Activated naive CD4-positive, alpha-beta T cell treated with anti-CD3 and anti-CD28 coated beads for 36 hours (primary cell): ENCODE measurements at places on chromosomes 5 and 9. TPM values are rescaled to one million over a fixed set of nuclear protein-coding genes. Genes with fewer than 3 reads are reported as not detected.

DNA sequence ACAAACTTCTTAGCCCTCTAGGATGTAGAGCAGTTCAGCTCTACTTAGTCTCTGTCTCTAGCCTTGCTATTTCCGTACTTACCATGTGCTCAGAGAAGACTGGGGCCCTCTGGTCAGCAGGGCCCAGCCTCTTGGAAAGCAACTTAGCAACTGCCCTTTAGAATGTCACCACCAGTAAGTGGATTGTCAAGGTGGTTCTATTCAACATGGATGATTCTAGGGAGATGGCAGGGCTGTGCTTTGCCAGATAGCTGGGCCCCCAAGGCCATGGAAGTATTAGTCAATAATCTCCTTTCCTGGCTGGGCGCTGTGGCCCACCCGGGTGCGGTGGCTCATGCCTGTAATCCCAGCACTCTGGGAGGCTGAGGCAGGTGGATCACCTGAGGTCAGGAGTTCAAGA lies 177.6 kb upstream of the MVB12B start:
- no peaks in the 10 kb centered on the region for H3K36me3 ChIP-seq
- peaks cover 28% of the 10 kb centered on the region for H3K27me3 ChIP-seq
- no peak overlapping the region for H3K27ac ChIP-seq
- H3K4me3 ChIP-seq, result no peak overlapping the region
- no peak for DNase-seq
- peaks cover 9% of the 10 kb centered on the region for H3K4me1 ChIP-seq

DNA sequence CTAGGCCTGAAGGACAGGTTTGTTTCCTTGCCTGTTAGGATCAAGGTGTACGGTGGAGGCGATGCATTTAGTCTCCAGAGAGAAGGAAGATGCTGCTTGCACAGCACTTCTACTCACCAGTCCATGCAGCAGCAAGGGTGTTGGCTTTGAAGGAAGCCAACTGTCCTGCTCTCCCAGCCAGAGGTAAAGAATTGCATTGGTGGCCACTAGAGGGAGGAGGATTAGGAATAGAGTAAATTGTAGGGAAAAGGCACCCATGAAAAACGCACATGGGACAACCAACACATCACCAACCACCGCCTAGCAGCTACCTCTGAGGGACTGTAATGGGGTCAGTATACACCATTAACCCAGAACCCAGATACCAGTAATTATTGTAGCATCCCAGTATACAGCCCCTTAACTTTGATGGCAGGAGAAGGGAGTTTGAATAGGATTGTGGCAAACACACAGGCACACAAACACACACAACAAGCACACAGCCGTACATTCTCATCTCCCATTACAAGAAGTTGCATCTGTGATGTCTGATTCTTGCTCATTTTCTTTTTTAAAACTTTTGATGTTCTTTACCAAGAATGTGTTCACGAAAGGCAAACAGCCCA lies 267.7 kb downstream of the ADAMTS6 start:
- no peak overlapping the region for H3K27ac ChIP-seq
- no peak overlapping the region for H3K4me3 ChIP-seq
- no peaks in the 10 kb centered on the region for H3K36me3 ChIP-seq
- peaks cover 2% of the 10 kb centered on the region for H3K27me3 ChIP-seq
- DNase-seq, result no peak

DNA sequence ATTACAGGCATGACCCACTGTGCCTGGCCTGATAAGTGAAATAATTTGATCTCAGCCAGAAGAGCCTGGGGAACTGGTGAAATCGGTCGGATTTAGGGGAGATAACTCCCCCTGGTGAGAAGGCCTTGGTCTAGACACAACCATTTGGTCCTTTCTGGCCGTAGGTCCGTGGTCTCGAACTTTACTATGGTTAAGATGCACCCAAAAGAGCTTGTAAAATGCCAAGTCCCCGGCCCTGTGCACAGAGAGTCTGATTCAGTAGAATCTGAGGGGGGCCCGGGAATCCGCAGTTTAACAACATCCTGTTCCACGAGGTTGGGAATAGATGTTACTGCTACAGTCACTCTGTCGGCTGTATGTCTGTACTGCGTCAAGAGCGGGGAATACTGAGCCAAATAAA lies 140.7 kb downstream of the C9orf50 start:
- DNase-seq, result no peak
- H3K27ac ChIP-seq, result no peak overlapping the region
- no peak overlapping the region for H3K4me3 ChIP-seq

- no peaks in the 10 kb centered on the region for H3K27me3 ChIP-seq
- peaks cover 9% of the 10 kb centered on the region for H3K4me1 ChIP-seq
- no peaks in the 10 kb centered on the region for H3K36me3 ChIP-seq
- no peak overlapping the region for H3K27ac ChIP-seq
- DNase-seq, result no peak
Measured at GRCh38 chr5:14937254-14937653, 65.7 kb upstream of the ANKH start.

DNA sequence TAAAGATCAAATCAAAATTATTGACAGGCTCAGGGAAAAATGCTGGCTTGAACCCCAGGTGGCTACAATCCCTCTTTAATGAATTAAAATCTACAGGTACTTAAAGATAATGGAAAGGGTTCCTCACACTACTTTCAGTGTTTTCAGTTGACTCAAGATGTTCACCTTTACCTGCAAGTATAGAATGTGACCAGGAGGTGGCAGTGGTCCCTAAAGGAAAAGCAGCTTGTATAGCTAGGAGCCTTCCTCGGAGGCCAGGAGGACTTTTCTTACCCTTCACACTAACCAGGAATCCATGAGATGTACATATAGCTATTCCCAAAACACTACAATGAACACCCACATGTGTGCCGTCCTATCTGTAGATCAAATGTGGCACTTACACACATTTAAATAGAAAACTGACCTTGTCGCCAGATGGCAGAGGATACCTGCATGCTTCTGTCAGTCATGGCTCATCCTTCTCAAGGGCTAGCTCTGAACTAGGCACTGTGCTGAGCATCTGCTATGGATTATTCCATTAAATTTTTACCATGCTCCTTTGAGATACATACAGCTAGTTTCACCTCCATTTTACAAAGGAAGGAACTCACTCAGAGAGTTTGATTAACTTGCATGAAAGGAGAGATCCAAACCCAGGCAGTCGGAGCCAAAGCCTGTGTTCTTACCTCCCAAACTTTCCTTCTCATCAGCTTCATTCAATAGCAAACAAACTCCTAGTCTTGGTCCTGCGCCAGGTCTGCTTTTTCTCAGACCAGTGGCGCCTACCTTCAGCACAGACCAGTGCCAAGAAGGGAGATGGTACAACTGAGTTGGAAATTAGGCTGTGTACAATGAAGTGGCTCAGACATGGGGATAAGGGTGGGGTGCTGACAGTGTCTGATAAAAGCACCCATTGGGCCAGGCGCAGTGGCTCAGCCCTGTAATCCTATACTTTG lies 24.5 kb downstream of the C9orf152 start:
- H3K4me1 ChIP-seq, result no peaks in the 10 kb centered on the region
- no peak overlapping the region for H3K27ac ChIP-seq
- peak; percentile 82 for DNase-seq

DNA sequence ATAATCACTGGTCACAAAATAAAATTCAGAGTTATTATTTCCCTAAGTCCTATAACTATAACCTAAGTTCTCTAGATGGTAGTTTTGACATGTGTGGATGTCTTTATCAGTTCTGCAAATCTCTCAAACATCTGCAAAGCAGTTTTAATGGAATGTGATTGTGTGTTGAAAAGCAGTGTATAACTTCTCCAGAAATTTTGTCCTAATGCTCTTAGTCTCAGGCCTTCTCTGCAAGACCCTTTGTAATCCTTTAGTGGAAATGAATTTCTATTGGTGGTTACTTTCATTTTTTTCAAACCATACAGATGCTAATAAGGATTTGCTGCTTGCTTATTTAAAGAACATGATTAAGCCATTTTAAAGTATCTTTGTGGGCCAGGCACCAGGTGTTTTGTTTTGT lies 75.5 kb upstream of the LHFPL2 start:
- H3K4me1 ChIP-seq, result no peaks in the 10 kb centered on the region
- no peak for DNase-seq
- peaks cover 4% of the 10 kb centered on the region for H3K27me3 ChIP-seq
- H3K4me3 ChIP-seq, result no peak overlapping the region
- H3K27ac ChIP-seq, result no peak overlapping the region
- H3K36me3 ChIP-seq, result no peaks in the 10 kb centered on the region

- no peak for DNase-seq
- H3K4me3 ChIP-seq, result no peak overlapping the region
- H3K27me3 ChIP-seq, result no peaks in the 10 kb centered on the region
- no peaks in the 10 kb centered on the region for H3K36me3 ChIP-seq
- H3K4me1 ChIP-seq, result no peaks in the 10 kb centered on the region
- no peak overlapping the region for H3K27ac ChIP-seq
Measured at GRCh38 chr5:143714629-143715028, 97.3 kb upstream of the HMHB1 start.

The GPR21 gene
- 0.32 TPM for total RNA-seq
